ENCODE measurements at places on chromosomes 16 and 17.

GRCh38 chr17:57092779-57093178, 7.7 kb downstream of the AKAP1 start:
- DNase-seq, result no peak

DNA sequence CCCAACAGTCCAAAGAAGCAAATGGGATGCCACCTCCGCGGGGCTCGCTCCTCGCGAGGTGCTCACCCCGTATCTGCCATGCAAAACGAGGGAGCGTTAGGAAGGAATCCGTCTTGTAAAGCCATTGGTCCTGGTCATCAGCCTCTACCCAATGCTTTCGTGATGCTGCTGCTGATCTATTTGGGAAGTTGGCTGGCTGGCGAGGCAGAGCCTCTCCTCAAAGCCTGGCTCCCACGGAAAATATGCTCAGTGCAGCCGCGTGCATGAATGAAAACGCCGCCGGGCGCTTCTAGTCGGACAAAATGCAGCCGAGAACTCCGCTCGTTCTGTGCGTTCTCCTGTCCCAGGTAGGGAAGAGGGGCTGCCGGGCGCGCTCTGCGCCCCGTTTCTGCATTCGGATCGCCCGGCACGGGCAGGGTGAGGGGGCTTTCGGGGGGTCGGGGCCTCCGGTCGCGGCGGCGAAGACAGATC, at the start of gene CDH13:
Gene CDH13 (plus strand): TSS at position 179 of the 471 bp plus-strand sequence.
- peak; percentile 10 for DNase-seq

- no peak for DNase-seq
These were observed 21.1 kb upstream of the BRD7 start for GRCh38 chr16:50389900-50390299.

DNA sequence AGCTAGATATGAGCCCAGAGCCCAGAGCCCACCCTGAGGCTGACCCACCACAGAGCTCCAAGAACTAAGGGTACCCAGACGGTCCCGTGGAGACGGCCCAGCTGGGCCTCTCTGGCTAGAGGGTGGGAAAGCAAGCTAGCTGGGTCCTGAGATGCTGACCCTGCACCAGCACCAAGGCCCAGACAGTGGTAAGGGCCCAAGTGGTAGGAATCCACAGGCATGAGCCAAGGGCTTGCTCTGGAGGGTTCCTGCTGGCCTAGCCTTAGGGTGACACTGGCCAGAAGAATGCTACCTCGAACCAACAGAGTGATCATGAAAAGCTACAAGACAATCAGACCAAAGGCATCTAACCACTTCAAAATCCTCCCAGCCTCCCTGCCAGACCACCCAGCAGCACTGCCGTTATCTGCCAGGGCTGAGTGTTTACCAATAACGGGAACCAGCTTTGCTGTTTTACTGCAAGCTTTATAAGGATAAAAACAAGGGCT, 13.2 kb downstream of the HIC1 start:
- DNase-seq, result no peak

- DNase-seq, result no peak
These were observed 36.5 kb downstream of the RCVRN start for GRCh38 chr17:9868552-9868951.

DNA sequence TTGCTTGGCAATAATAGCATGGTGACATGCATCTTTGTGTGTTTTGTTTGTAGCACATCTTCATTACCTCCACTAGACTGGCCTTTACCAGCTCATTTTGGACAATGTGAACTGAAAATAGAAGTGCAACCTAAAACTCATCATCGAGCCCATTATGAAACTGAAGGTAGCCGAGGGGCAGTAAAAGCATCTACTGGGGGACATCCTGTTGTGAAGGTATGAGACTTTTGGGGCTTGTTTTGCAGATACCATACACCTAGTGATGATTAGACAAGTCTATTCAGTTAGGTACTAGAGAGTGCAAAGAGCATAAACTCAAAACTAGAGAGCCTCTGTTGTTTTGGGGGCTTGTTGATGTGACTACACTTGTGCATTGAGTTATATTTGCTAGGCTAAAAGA, 41.2 kb downstream of the NFATC3 start:
- no peak for DNase-seq

DNA sequence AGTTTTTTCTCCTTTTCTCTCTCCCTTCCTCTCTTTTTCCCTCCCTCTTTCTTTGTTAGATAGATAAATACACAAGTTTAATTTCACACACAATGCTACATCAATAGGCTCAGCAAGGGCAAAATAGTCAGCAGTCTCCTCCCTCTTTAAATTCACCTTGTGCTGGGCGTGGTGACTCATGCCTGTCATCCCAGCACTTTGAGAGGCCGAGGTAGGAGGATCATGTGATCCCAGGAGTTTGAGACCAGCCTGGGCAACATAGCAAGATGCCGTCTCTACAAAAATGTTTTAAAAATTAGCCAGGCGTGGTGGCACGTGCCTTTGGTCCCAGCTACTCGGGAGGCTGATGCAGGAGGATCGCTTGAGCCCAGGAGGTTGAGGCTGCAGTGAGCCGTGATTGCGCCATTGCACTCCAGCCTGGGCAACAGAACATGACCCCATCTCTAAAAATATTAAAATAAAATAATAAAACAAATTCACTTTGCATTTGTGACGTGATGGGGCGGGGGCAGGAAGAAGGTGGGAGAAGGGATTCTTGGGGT, 27.4 kb downstream of the IL21R start:
- DNase-seq, result no peak

DNA sequence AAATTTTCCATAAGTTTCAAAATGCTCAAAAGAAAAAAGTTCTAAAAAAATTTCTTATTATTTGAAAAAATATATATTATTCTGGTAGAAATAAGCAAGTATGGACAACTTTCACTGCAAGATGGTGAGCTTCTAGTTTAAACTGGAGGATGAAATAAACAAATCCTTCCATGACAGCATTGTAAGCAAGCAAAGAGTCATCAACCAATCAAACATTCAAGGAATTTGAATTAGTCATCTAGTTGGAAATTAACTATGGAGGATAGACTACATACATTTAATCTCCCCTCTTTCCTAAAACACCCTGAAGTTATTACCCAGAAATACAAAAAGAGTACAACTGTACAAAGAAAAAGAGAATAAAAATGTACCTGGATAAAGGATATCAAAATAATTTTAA, 51.0 kb upstream of the IRX5 start:
- DNase-seq, result no peak

DNA sequence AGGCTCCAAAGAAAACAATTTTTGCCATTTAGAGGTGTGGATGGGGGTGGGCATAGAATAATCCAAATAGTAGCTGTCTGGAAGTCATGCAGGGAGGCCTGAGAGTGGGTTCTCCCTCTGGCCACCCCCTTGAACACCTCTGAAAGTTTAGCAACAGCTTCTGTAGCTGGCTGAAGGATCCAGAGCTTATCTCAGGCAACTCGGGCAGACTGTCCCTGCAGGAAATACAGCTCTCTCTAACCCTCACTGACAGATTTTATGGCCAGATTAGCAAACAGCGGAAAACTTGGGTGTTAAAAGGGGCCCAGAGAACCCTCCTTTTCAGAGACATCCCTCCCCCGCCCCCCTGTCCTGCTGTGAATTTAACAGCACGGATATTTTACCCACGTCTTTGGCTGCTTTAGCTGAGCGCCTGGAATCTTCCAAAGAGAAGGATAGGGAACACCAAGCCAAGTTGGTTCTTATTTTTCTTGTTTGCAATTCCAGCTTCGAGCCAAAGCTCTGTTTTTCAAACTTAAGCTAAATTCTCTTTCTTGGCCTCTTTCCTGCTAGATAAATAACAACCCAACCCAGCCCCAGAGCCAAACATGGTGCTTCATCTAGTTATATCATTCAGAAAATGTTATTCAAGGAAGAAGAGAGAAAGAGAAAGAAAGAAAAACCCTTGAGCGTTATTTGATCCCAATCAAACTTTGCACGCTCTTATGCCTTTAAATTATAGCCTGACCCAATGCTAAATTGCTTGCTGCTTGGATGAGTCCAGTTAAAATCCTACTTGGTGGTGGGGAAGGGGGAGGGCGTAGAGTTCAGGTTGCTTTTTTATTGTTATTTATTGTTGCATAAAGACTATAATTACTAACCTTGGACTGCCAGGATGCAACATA, 2.3 kb upstream of the HOXB2 start:
- DNase-seq, result no peak

DNA sequence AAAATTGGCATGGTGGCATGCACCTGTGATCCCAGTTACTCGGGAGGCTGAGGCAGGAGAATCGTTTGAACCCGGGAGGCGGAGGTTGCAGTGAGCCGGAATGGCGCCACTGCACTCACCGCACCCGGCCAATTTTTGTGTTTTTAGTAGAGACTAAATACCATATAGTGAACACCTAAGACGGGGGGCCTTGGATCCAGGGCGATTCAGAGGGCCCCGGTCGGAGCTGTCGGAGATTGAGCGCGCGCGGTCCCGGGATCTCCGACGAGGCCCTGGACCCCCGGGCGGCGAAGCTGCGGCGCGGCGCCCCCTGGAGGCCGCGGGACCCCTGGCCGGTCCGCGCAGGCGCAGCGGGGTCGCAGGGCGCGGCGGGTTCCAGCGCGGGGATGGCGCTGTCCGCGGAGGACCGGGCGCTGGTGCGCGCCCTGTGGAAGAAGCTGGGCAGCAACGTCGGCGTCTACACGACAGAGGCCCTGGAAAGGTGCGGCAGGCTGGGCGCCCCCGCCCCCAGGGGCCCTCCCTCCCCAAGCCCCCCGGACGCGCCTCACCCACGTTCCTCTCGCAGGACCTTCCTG, at the start of gene HBQ1:
Gene HBQ1 (plus strand): TSS at position 359 of the 575 bp plus-strand sequence. CDS start 28 bp downstream, at position 387.
- DNase-seq, result peak; percentile 54

DNA sequence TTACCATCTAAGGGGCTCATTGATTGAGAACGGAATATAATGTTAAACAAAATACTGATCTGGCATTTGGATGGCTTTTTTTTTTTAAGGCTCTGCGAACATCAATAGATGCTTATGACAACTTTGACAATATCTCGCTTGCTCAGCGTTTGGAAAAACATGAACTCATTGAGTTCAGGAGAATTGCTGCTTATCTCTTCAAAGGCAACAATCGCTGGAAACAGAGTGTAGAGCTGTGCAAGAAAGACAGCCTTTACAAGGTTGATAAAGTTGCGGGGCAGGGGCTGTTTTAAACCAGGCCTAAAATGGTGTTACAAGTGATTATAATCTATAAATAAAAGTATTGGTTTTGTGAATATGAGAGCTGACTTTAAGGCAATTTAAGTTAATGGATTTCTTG, 22.3 kb downstream of the PTRH2 start:
- no peak for DNase-seq

- no peak for DNase-seq
These were observed 25.3 kb upstream of the LITAF start for GRCh38 chr16:11611871-11612664.

GRCh38 chr17:18949566-18949965, 2.4 kb upstream of the SLC5A10 start:
- no peak for DNase-seq

- DNase-seq, result no peak
These were observed 91.6 kb upstream of the ZNF469 start for GRCh38 chr16:88290850-88291830.

DNA sequence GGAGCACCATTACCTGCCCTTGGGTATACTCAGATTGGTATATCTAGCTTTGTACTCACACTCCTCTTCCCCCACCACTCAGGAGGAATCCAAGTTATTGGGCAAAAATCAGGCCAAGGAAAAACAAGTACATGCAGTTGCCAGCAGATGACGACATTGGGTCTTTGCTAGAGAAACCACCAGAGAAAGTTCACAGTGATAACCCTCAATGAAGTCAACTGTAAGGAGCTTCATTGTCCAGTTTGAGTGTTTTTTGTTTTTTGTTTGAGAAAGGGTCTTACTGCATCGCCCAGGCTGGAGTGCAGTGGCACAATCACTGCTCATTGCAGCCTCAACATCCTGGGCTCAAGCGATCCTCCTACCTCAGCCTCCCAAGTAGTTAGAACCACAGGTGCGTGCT, 34.6 kb upstream of the TOX3 start:
- no peak for DNase-seq

- DNase-seq, result no peak
These were observed 282.6 kb downstream of the CBLN1 start for GRCh38 chr16:48999044-48999443.

GRCh38 chr17:37643869-37644268, 623 bp upstream of the DDX52 start:
- DNase-seq, result no peak

DNA sequence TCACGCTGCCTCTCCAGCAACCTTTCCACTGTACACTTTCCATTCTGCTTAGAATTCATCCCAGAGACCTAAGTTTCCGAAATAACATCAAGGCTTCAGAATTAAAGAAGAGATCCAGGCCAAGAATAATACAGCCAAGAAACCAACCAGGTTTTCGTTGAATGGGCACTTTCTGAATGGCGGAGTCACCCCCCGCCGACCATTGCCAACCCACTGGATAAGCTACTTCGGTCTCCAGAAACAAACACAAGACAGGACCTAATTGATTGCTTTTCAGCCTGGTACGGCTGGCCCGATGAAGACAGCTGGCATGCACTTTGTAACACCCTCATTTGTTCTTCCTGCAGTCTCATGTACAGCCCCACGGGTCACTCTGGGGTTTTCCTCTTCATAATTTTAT, 308.1 kb upstream of the ZFHX3 start:
- no peak for DNase-seq

DNA sequence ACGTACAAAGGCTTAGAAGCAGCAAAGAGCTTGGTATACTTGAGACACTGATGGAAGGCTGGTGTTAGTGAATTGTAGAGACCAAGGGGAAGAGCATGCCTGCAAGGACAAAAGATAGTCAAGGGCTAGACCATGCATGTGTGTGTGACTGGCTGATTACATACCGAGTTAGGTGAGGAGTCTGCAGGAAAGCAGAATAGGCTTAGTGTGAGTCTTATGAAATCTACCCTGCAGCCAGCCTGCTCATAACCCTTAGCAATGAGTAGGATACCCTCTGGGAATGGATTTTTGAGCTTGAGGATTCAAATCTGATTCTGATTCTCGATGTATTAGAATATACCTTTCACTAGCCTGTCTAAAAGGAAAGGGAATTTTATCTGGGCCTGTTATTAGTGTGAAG, 77.0 kb downstream of the TANGO6 start:
- DNase-seq, result no peak

DNA sequence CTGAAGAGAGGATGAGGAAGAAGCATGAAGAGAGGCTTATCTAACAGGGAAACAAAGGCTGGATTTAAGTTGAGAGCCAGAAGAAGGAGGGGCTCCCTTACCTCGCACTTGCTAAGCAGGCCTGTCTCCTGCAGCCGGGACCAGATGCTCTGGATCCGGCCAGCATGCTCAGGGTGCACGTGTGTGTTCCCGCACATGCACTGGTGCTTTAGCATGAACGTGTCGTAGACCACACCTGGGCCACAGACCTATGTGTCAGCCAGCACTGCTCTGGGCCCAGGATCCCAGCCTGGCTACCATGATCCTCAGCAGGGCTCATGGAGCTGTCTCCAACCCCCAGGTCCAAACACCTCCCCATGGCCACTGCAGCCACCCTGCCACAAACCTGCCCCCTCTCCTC, 14.4 kb downstream of the G6PC3 start:
- no peak for DNase-seq

DNA sequence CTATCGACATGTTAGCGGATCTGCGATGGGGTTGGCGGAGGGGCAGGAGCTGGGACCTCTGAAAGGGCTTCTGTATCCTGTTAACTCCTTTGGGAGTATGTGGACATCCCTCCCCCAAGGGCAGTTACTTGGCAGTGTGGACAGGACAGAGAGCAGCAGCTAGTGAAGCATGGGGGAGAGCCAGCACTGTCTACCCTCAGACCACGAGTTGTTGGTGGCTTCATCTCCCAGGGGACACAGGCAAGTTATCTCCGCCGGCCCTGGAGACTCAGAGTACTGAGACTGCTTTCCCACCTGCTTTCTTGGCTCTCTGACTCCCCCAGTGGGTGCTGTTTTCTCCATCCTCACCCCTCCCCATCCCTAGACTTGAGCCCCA, 5.3 kb upstream of the GFAP start:
- no peak for DNase-seq

GRCh38 chr16:70685938-70686375, at the start of gene MTSS2:
Gene MTSS2, minus strand, starts transcription at chr16:70686053. Its CDS starts 262 bp downstream, at chr16:70685791.
- DNase-seq, result peak; percentile 28

GRCh38 chr17:37146086-37147064, 197.6 kb downstream of the AATF start:
- no peak for DNase-seq
